ENCODE measurements at places on chromosomes 2 and 18. TPM values are rescaled to one million over a fixed set of nuclear protein-coding genes. Genes with fewer than 3 reads are reported as not detected.

The SCYGR7 gene
- total RNA-seq, result not detected

The NLRC4 gene
- total RNA-seq, result 0.07 TPM

The CCDC102B gene
- 0.75 TPM for total RNA-seq

The GAREM1 gene
- not detected for total RNA-seq

The PLCD4 gene
- not detected for total RNA-seq

The PLGLB2 gene
- 0.89 TPM for total RNA-seq

The CCDC121 gene
- 0.58 TPM for total RNA-seq

The DNAH6 gene
- 0.51 TPM for total RNA-seq

DNA sequence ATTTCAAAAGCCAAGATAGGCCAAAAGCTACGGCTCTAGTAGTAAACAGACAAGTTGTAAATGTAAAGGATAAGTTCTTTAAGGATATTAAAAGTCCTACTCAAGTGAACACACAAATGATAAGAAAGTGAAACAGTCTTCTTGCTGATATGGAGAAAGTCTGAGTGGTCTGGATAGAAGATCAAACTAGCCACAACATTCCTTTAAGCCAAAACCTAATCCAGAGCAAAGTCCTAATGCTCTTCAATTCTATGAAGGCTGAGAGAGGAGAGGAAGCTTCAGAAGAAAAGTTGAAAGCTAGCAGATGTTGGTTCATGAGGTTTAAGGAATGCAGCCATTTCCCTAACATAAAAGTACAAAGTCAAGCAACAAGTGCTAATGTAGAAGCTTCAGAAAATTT is 111.7 kb upstream of the ZEB2 start:
- no peaks in the 10 kb centered on the region for H3K27me3 ChIP-seq
- no peak overlapping the region for H3K4me3 ChIP-seq
- no peaks in the 10 kb centered on the region for H3K4me1 ChIP-seq
- no peaks in the 10 kb centered on the region for H3K36me3 ChIP-seq
- H3K27ac ChIP-seq, result no peak overlapping the region

GRCh38 chr2:177080746-177081284 is 131.8 kb upstream of the HNRNPA3 start:
- no peaks in the 10 kb centered on the region for H3K36me3 ChIP-seq
- no peaks in the 10 kb centered on the region for H3K4me1 ChIP-seq
- H3K4me3 ChIP-seq, result no peak overlapping the region
- H3K27ac ChIP-seq, result no peak overlapping the region
- no peak for DNase-seq

- H3K36me3 ChIP-seq, result no peaks in the 10 kb centered on the region
- H3K4me1 ChIP-seq, result peaks cover 6% of the 10 kb centered on the region
- H3K4me3 ChIP-seq, result no peak overlapping the region
- no peaks in the 10 kb centered on the region for H3K27me3 ChIP-seq
Observed at GRCh38 chr2:47269316-47270232, 114.5 kb upstream of the STPG4 start.

- H3K4me3 ChIP-seq, result no peak overlapping the region
- no peaks in the 10 kb centered on the region for H3K36me3 ChIP-seq
Observed at GRCh38 chr18:8654503-8655451, 45.5 kb downstream of the RAB12 start.

GRCh38 chr2:146238254-146238966 is 1606.4 kb upstream of the ACVR2A start:
- H3K4me3 ChIP-seq, result no peak overlapping the region
- H3K27me3 ChIP-seq, result no peaks in the 10 kb centered on the region
- no peaks in the 10 kb centered on the region for H3K36me3 ChIP-seq
- no peak for DNase-seq

GRCh38 chr2:134289225-134289624 is 35.4 kb downstream of the MGAT5 start:
- H3K4me1 ChIP-seq, result peaks cover 70% of the 10 kb centered on the region
- peak overlapping the region; percentile 11 for H3K4me3 ChIP-seq

- no peaks in the 10 kb centered on the region for H3K4me1 ChIP-seq
- H3K4me3 ChIP-seq, result no peak overlapping the region
- no peak overlapping the region for H3K27ac ChIP-seq
- no peaks in the 10 kb centered on the region for H3K27me3 ChIP-seq
Observed at GRCh38 chr2:178579006-178579405, 98.7 kb downstream of the PLEKHA3 start.

- no peak for DNase-seq
Observed at GRCh38 chr2:173415431-173416381, 61.0 kb downstream of the CDCA7 start.

DNA sequence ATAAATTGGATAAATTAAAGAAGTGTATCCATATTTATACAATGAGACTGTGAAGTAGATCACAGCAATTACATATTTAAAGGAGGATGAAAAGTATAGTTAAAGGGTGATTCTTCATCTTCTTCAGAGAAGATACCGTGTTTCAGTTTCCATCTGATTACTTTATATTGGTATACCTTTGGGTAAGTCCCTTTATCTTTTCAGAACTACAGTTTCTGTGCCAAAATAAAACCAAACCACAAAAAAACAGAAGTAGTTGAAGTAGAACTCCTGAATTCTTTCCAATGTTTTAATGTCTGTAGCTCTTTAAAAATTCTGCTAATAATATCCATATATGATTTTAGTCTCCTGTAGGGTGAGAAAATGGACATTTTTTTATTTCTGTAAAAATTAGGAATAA is 231.2 kb upstream of the LINC00305 start:
- no peak for DNase-seq
- H3K36me3 ChIP-seq, result no peaks in the 10 kb centered on the region
- no peaks in the 10 kb centered on the region for H3K4me1 ChIP-seq
- H3K27me3 ChIP-seq, result no peaks in the 10 kb centered on the region
- no peak overlapping the region for H3K27ac ChIP-seq

- H3K4me3 ChIP-seq, result no peak overlapping the region
- no peak for DNase-seq
- H3K4me1 ChIP-seq, result no peaks in the 10 kb centered on the region
- no peaks in the 10 kb centered on the region for H3K27me3 ChIP-seq
- no peak overlapping the region for H3K27ac ChIP-seq
Observed at GRCh38 chr2:3667151-3667631, 9.2 kb downstream of the ALLC start.

- H3K4me3 ChIP-seq, result no peak overlapping the region
- H3K27ac ChIP-seq, result no peak overlapping the region
- no peaks in the 10 kb centered on the region for H3K27me3 ChIP-seq
Observed at GRCh38 chr2:81981585-81981984, 1677.0 kb upstream of the LRRTM1 start.

- H3K4me1 ChIP-seq, result no peaks in the 10 kb centered on the region
- H3K4me3 ChIP-seq, result no peak overlapping the region
- H3K27me3 ChIP-seq, result no peaks in the 10 kb centered on the region
- no peaks in the 10 kb centered on the region for H3K36me3 ChIP-seq
- no peak overlapping the region for H3K27ac ChIP-seq
Observed at GRCh38 chr2:23524261-23524706, 139.3 kb downstream of the KLHL29 start.

DNA sequence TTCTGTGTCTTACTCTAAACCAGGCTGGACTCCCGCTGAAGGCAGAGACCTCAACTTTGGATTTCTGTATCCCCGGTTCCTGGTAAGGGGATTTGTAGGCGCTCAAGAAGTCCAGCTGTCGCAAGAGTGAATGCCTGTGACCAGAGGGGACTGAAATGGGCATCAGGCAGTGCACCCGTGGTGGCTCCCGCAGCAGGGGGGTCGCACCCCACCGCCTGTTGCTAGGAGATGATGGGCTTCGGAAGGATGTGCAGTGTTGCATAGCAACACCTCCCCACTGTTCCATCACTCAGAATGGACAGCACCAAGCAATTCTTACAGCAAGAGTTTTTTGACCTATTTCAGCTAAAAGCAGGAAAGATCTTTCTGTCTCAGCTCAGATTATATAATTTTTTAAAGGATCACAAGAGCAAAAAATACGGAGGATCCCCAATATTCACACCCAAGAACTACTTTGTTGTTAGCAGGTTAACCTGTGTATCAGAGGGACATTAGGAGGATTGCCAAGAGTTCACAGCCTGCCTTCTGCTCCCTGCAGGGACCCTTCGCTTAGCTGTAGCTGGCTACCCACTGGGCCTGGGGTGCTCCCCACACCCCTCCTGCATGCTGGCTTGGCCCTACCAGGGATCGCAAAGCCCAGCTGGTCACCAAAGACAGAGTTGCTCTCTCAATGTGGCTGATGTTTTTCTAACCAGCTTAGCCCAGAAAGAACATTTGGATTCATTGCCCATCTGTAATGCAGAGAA is 63.8 kb downstream of the SOWAHC start:
- DNase-seq, result no peak
- no peak overlapping the region for H3K27ac ChIP-seq
- no peaks in the 10 kb centered on the region for H3K27me3 ChIP-seq
- no peaks in the 10 kb centered on the region for H3K36me3 ChIP-seq
- no peak overlapping the region for H3K4me3 ChIP-seq

DNA sequence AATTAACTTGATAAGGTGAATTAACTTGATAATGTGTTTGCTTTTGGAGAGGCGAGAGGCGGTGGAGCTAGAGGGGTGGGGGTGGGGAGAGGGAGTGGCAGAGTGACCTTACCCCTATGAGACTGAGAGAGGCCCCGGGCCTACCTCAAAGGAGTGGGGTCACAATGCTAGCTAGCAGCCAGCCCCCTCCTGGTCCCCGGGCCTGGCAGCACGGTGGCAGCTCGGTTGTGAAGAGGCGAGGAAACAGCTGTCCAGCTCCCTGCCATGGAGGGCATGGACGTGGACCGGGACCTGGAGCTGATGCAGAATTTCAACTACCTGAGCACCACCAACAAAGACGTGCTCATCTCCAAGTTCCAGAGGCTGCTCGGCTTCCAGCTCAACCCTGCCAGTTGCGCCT is 123.9 kb downstream of the RGPD3 start:
- no peaks in the 10 kb centered on the region for H3K36me3 ChIP-seq
- no peak for DNase-seq
- no peaks in the 10 kb centered on the region for H3K4me1 ChIP-seq
- H3K27me3 ChIP-seq, result no peaks in the 10 kb centered on the region
- no peak overlapping the region for H3K4me3 ChIP-seq

DNA sequence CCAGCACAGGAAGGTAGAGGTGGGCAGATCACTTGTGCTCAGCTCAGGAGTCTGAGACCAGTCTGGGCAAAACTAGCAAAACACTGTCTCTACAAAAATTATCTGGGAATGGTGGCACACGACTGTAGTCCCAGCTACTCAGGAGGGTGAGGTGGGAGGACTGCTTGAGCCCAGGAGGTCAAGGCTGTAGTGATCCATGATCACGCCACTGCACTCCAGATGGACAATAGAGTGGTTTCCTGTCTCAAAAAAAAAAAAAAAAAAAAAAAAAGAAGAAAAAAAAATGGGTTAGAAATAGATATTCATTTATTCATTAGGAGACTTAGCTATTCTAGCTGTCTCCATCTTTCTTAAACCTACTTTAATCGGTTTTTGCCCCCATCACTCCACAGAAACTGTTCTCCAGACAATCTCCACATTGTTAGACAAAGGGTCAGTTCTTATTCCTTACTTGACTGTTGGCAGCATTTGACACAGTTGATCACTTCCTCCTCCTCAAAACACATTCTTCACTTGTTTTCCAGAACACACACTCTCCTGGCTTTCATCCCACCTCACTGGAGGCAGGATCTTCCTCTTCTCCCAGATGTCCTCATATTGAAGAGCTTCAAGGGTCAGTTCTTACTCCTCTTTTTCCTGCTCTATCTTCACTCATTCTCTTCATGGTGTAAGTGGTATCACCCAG is 103.1 kb downstream of the DTNB start:
- no peaks in the 10 kb centered on the region for H3K27me3 ChIP-seq
- no peak overlapping the region for H3K27ac ChIP-seq
- no peak overlapping the region for H3K4me3 ChIP-seq
- no peaks in the 10 kb centered on the region for H3K36me3 ChIP-seq
- no peak for DNase-seq

DNA sequence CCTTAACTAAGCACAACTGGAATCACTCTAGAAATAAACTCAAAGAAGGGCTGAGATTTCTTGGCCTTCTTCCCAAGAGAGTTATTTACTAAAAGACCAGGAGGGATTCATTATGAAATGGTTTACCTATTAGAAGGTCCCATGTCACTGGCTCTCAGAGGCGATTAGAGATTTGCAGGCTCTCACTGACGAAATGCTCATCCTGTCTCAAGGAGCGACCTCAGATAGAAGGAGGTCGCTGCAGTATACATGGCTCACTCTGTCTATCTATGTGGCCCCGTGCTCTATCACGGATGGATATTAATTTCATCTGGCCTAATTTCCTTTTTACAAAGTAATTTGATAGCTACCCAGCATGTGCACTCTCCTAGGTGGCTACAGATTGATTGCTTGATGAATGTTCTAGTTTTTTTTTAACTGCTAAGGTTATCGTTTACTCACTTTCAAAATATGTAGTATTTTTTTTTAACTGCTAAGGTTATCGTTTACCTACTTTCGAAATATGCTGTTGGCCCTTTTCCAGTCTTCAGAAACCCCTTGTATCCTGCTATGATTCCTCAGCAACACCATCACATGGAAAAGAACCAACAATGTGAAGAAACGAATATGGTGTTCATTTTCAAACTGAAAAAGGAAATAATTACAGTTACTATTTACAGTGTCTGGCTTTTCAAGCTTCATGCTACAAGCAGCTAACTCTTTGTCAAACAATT is 9.1 kb downstream of the SMIM21 start:
- H3K27me3 ChIP-seq, result no peaks in the 10 kb centered on the region
- no peak overlapping the region for H3K27ac ChIP-seq
- no peak for DNase-seq

- DNase-seq, result no peak
- H3K27ac ChIP-seq, result no peak overlapping the region
- H3K4me3 ChIP-seq, result no peak overlapping the region
- H3K36me3 ChIP-seq, result no peaks in the 10 kb centered on the region
- H3K27me3 ChIP-seq, result peaks cover 28% of the 10 kb centered on the region
Observed at GRCh38 chr18:78979056-78979729, 425 bp upstream of the SALL3 start.

DNA sequence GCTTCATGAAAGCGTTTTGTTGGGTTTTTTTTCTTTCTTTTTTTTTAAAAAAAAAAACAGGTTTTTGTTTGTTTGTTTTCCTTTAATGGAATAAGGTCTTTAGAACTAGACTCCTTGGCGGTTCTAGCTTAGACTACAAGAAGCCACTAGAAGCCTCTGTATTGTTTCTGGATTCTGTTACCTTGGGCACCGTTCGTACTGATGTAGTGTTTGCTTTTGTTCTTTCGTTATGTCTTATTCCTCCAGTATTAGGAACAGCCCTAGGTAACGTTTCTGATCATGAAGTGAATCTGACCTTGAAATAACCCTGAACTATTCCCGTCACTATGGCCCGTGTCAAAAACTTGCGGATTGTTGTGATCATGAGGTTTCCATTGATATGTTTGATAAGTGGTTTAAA is 164.6 kb downstream of the PTGR3 start:
- no peak overlapping the region for H3K27ac ChIP-seq
- H3K4me1 ChIP-seq, result no peaks in the 10 kb centered on the region
- no peak for DNase-seq
- no peaks in the 10 kb centered on the region for H3K27me3 ChIP-seq
- H3K36me3 ChIP-seq, result no peaks in the 10 kb centered on the region

GRCh38 chr2:28470759-28471158 is 25.1 kb upstream of the PLB1 start:
- no peaks in the 10 kb centered on the region for H3K27me3 ChIP-seq
- peaks cover 6% of the 10 kb centered on the region for H3K4me1 ChIP-seq
- DNase-seq, result no peak
- no peak overlapping the region for H3K4me3 ChIP-seq
- H3K27ac ChIP-seq, result no peak overlapping the region

- no peak overlapping the region for H3K4me3 ChIP-seq
- H3K36me3 ChIP-seq, result peaks cover 14% of the 10 kb centered on the region
- H3K27ac ChIP-seq, result no peak overlapping the region
- DNase-seq, result no peak
- no peaks in the 10 kb centered on the region for H3K27me3 ChIP-seq
Observed at GRCh38 chr18:9243029-9243428, 91.5 kb upstream of the TWSG1 start.

- no peaks in the 10 kb centered on the region for H3K27me3 ChIP-seq
- DNase-seq, result no peak
- H3K4me3 ChIP-seq, result no peak overlapping the region
- no peaks in the 10 kb centered on the region for H3K36me3 ChIP-seq
- no peak overlapping the region for H3K27ac ChIP-seq
- no peaks in the 10 kb centered on the region for H3K4me1 ChIP-seq
Observed at GRCh38 chr2:235857598-235857997, 310.6 kb downstream of the GBX2 start.
